Forelimb muscle (tissue), 1 donor: ENCODE measurements at places on chromosomes 16 and 17.

DNA sequence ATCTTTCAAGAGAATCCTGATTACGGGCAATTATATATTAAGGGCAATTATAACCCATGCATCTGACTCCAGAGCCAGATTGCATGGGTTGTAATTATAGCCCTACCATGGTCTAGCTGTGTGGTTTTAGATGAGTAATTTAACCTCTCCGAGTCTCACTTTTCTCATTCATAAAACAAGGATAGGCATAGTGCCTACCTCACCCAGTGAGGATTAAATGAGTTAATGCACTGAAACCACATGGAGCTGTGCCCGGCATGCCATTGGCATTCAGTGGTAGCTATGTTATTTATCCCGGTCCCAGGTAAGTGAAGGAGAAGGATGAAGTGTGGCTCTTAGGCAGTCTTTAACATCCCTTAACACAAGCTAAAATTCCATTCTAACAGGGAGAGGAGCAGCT lies 6.3 kb downstream of the SNX20 start:
- no peak for DNase-seq

DNA sequence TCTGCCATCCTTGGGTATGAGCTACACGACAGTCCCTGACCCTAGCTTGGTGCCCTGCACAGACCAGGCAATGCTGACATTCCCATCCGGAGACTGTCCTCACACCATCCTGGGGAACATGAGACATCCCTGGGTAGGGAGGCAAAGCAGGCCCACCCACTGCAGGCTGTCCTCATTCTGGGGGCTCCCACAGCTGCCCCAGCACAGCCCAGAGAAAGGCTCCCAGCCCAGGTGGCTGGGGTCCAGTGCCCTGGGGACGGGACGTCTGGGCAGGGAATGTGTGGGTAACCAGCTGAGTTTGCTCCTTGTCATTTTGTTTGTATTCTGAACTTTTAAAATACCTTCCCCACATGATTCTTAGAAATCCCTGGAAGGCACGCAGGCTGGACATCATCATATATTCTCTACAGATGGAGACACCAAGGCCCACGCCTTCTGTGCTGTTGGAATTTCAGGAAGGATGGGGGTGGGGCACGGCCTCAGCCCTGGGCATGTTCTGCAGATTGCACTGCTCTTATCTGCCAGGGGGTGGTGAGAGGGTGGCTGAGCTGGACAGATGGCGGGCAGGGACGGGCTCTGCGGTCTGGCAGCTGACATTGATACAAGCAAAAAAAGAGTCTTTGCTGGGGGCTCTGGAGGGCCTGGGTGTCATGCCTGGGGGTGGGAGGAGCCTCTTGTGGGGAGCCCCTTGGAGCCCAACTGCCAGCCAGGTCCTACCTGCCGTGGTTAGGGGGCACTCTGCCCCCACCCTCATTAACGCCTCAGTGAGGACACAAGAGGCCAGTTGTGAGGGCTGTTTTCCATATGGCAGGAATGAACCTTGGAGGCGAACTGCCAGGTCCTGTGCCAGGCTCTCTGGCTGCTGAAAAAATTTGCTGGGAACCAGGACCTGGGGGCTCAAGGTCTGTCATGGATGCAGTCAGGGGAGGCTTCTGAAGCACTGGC lies 28.4 kb downstream of the LRRC75A start:
- DNase-seq, result no peak

DNA sequence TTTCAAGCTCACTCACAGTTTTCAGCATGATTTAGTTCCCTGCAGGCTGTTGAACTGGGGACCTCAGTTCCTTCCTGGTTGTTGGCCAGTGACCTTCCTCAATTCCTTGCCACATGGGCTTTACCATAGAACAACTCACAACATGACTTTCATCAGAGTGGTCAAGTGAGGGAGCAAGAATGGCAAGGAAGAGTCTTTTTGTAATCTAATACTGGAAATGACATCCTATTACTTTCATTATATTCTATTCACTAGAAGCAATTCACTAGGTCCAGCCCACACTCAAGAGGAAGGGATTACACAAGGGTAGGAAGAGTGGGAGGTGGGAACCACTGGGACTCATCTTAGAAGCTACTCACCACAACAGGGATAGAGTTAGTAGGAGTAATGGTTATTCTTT lies 57.6 kb downstream of the SYT17 start:
- no peak for DNase-seq

- no peak for DNase-seq
Observed at GRCh38 chr17:51132964-51133319, 12.3 kb upstream of the SPAG9 start.

GRCh38 chr17:8231701-8232100 lies 16.2 kb downstream of the CTC1 start:
- DNase-seq, result no peak
